ENCODE measurements at places on chromosomes 5 and 9. TPM values are rescaled to one million over a fixed set of nuclear protein-coding genes. Genes with fewer than 3 reads are reported as not detected.
A peak's percentile ranks its signal among the peaks of the same experiment; 100 is the strongest.

DNA sequence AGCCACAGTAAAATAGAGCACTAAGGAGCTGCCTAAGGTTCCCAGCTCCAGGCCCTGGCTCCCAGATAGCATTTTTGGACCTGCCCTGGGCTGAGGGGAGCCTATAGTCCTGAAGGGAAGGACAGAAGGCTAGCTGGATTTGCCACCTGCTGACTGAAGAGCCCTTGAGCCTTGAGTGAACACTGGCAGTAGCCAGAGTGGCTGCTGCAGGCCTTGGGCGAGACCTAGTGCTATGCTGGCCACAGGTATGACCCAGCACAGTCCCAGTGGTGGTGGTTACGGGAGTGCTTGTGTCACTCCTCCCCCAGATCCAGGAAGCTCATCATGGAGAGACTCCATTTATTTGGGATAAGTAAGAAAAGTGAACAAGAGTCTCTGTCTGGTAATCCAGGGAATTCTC lies 10.3 kb upstream of the STX17 start:
- DNase-seq, result no peak

DNA sequence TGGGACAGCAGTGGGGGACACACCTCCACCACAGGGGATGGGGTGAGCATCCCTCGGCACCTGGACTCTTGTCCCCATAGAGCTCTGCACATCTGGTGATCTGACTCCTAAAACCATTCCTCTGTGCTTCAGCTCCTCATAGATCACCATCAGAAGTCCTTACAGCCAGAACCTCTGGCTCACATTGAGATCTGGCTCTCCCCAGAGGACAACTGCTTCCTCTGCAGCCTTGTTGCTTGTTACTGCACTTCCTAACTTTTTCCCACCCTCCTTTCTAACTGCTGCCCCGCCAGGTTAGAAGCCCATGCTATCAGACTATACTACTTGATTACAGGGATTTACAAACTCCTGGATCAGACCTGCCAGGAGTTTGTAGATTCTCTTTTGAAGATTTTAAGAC lies 64.5 kb downstream of the ARSB start:
- no peak for DNase-seq

GRCh38 chr5:112333331-112333781 lies 85.7 kb downstream of the EPB41L4A start:
- DNase-seq, result no peak

GRCh38 chr5:123044926-123045617 lies 8.5 kb upstream of the PPIC start:
- DNase-seq, result no peak

DNA sequence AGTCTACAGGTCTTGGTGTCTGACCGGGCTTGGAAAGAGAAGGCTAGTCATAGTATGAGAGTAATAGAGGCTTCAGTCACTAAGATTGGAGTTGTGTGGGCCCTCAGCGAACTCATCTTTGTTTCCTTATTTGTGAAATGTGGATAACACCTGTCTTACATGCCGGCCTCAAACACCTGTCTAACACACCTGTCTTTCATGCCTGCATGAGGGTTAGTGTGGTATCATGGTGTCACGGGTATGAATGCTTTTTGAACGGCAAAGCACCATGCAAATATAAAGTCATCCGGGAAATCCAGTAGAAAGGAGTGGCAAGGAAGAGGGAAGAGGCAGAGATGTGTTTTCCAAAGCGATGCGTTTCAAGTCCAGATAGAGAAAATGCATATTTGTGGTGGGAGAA lies 25.5 kb downstream of the GRAMD2B start:
- DNase-seq, result no peak

Gene ASS1
- not detected for total RNA-seq

DNA sequence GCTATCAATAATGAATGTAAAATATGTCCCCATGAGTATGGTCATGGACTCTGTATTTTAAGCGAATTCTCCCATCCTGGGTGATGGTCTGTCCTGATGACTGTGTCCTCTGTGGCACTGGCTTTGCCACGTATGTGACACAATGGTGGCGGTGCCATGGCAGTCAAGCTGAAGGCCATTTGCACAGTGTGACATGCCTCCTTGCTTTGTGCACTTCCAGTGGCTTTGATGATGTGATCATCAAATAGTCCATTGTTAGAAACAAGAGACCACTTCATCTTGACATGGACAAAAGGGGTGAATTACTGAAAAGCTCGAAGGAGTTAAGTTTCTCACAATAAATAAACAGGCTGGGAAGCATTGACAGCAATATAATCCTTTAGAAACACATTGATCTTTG lies 31.0 kb upstream of the PRRC1 start:
- no peak for DNase-seq

DNA sequence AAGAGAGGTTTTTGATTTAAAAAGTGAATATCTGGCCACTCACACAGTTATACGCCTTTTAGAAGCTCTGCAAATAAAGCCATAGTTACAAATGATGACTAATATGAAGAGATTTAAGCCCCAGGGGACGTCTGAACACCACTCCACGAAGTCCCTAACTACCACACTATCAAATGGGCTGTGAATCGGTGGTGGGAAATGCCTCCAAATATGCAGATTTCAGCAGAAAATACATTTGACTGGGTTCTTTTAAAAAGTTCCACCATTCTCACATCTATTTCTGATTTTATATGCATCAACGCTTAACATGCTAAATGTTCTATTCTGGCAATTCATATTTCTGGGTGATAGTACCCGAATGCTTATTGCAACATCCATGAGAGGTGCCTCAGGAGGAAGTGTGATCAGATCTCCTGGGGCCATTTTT lies 22.5 kb downstream of the TICAM2 start:
- no peak for DNase-seq

Gene FOXI1
- total RNA-seq, result 0.18 TPM

DNA sequence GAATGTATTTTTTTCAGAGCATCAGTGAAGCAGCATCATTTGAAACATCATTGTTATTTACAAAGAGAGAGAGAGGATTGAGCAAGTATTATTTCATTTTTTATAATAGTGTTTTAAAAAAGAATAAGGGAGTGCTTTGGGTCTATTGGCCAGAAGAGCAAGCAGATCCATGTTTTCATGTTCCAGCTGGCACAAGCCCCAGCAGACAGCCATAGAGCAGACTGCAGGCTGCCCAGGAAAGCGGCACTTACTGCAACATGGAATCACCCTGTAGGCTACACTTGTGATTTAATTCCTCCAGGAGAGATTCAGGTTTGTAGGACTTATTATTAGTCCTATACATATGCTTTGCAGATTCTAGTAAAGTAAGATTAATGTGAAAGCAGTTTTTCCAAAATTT lies 407.0 kb upstream of the GRAMD2B start:
- DNase-seq, result no peak

GRCh38 chr9:97510797-97511654 lies 9.6 kb downstream of the TMOD1 start:
- no peak for DNase-seq

DNA sequence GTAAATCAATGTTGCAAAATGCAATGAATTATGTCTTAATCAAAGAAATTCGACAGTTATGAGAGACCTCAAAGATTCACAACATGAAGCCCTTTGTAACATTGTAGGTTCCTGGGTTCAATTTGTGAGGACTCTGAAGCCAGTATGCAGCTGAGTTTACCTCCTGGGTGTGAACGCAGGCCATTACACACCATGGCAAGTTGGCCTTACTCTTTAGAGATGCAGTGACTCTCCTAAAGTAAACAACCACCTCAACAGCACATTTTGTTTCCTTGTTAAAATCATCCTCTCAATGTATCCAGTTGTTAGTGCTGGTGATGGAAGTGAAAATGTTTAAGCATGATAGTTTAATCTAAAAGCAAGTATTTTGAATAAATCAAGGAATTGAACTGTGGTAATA lies 73.8 kb downstream of the JAKMIP2 start:
- DNase-seq, result no peak

DNA sequence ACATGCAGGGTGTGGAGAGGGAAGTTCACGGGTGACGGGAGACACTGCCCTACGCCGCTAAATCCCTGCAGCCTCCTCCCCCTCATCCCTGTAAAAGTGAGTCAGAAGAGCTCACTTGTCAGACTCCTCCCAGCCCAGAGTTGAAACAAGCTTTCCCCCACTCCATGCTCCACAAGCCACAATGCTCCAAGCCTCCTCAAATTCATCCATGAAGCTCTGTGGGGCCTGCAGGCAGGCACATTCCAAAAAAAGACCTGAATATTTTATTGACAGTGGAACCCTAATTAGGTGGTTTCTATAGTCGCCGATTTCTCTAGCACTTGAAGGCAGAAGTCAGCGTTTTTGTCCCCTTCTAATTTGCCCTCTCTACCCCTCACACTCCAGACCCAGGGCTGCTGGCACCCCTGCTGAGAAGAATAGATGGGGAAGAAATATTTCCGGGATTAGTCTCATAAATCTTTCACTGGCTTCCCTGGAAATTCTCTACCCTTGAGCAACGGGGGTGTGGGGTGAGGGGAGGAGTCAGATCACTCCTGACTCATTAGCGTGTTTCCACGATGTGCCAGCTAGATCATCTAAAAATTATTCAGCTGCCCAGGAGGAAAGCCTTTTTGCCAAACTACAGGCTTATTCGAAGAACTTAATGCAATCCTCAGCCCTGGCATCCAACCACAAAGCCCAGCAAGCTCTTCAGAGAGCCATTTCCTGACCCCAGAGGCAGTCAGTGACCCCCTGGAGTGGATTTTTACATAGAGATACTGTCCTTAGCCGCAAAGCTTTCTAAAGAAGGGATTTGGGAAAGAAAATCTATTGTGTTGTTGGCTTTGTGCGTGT lies 97.1 kb downstream of the ENC1 start:
- no peak for DNase-seq

DNA sequence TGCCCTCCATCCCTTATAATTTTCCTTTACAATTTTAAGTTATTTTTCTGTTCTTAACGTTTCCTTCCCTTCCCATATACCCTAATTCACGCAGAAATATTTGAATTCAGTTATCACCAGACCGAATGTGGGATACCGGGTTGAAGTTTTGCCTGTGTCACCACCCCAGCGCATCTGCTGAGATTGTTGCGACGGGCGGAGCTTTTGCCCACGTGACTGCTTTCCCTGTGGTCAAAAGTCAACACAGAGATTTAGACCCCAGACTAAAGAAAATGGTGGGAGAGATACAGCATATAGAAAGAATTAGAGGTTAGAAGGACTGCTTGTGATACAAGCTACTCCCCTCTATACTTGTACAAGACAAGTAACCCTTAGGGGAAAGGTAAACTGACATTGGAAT lies 326.4 kb upstream of the CTNND2 start:
- DNase-seq, result no peak

Gene RNF183
- not detected for total RNA-seq

DNA sequence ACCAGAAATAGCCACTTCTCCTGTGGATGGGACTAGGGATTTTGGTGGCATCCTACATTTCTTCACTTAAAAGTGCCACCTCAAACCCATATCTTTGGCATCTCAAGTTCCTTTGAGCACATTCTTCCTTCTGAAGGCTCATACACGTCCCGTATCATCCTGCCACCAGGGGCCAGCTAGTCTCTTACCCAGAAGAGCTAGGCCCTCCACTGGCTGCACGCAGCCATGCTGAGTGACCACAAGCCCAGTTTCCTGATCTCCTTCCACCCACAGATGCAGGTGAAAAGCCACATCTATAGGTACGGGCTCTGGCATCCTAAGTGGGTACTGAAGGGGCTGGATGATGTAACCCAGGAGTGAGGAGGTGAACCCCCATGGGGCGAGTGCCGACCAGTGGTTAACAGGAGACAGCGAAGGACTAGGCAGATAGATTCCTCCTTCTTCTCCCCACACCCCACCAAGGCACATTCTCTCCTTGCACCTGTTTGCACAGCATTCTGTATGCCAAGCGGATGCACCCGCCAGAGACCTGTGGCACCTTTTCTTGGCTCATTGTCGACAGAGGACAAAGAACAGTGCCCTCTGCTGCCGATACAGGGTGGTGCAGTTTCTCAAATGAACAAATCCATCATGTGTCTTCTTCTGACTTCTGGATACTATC lies 14.4 kb upstream of the SCGB3A1 start:
- DNase-seq, result peak; percentile 75

DNA sequence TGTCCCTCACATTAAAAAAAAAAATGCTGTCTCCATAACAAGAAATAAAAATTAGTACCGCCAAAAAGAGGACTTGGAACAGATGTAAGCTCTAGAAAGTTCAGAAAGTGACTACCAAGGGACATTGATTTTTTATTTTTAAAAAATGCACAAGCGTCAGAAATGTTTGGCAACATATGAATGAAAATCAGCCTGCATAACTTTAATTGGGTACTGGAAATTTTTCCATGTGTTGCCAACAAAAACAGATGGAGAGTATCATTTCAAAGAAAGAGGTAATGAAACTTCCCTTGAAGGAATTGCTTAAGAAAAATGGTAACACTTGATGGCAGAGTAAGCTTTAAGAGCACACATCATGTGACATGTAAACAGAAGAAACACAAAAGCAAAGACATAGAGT lies 47.2 kb downstream of the OR2K2 start:
- no peak for DNase-seq

Gene TMEM232
- 3.0 TPM for total RNA-seq

- no peak for DNase-seq
Measured at GRCh38 chr5:120155873-120156272, 308.2 kb upstream of the PRR16 start.

GRCh38 chr9:115601434-115601833 lies 483.5 kb upstream of the TNC start:
- no peak for DNase-seq

DNA sequence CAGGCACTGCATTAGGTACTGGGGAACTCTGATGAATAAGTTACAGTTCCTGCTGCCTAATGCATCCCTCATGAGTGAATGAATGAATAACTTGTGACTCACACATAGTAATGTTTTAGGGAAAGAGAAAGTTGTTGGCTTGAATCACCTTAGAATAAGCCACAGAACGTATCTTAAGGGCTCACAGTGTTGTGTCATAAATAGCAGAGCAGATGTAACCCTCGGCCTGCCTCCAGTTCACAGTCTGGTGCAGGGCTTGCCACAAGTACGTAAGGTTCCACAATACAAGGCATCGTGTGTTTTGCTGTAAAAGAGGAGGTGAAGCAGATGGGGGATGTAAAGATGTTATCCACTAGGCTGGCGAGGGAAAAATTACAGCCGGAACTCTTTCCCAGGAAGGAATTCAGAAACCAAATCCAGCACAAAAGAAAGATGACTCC lies 218.7 kb downstream of the TRPM3 start:
- no peak for DNase-seq

GRCh38 chr9:36873247-36873875 lies 160.7 kb downstream of the PAX5 start:
- peak; percentile 57 for DNase-seq

- no peak for DNase-seq
Measured at GRCh38 chr5:112958093-112959088, 18.2 kb upstream of the DCP2 start.

Gene AFAP1L1
- not detected for total RNA-seq

GRCh38 chr9:114450181-114450580 lies 55.1 kb downstream of the WHRN start:
- DNase-seq, result no peak

Gene ALDH1A1
- total RNA-seq, result 0.57 TPM

Gene FREM1
- not detected for total RNA-seq

GRCh38 chr5:160970605-160971191 lies 118.7 kb upstream of the ATP10B start:
- no peak for DNase-seq

Gene KCNIP1
- not detected for total RNA-seq

DNA sequence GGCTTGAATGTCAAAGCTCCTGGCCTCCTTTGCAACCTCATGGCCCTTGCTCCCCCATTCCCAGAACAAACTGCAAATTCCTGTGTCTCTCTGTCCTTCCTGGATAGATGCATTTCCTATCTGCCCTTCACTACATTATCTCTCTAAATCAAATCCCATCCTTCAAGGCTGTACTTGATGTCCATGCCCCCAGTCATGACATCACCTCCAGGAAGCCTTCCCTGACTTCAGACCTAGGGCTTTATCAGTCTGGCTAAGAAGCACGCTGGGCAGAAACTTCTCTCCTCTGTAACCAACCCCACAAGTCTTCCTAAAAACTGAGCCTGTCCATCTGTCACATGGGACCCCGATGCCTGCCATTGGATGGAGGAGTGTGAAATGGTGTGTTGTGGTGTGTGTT lies 25.7 kb upstream of the TNIP1 start:
- DNase-seq, result no peak
